ENCODE measurements at places on chromosomes 7 and 10.

GRCh38 chr7:18505870-18506460 is 10.4 kb downstream of the HDAC9 start:
- no peak for DNase-seq

DNA sequence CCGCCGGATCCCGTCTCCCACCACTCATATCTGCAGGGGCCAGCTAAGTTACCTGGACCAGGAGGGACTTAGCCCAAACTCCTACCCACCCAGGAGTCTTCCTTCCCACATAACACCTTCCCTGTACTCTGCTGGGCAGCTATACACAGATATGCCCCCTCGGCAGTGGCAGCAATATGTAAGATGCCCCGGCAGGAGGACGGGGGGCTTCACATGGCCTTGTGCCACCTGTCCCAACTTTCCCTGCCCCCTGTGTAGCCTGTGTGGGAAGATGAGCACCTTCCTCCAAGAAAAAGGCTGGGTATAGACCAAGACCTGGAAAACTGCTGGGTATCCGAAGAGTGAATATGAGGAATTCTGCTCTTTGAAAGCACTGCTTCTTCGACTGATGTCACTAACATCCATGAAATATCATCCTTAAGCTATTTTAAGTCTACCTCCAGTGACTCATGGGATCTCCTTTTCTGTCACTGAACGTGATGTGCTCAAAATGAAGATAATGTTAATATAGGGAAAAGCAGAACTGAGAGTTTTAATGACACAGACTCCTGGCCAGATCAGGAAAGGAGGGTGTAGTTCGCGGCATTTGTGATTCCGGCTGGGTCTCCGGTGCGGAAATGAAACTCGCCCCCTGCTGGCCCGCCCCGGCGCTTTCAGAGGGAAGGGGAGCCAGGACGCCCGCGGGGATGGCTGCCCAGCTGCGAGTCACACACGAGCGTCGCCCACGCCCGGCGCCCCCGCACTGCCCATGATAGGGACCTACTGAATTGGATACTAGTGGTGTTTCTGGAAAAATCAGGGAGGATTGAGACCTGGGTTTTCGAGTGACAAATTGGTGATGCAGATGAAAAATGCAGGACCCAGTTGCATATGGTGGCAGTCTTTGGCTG is 256.9 kb upstream of the NFE2L3 start:
- no peak for DNase-seq

DNA sequence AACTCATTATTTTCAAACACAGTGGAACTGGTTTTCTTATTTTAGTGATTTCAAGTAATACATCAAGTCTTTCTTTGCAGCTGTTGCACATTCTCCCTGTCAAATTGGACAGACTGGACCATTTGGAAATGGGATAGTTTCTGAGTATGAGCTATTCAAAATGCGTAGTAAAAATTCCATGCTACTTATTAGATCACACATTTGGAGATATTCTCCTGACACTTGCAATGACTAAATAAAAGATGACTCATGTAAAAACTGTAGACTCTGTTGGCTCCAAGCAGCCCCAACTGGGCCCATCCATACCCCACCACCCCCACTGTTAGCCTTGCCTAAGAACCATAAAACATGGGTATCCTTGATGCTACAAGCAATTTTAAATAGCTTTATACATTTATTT is 25.9 kb upstream of the BICC1 start:
- no peak for DNase-seq

GRCh38 chr10:36391405-36391804 is 734.0 kb upstream of the ANKRD30A start:
- DNase-seq, result no peak

GRCh38 chr7:44080118-44080517 is 2.2 kb downstream of the POLM start:
- no peak for DNase-seq

- no peak for DNase-seq
Observed at GRCh38 chr10:92274071-92274470, 16.8 kb downstream of the CPEB3 start.

DNA sequence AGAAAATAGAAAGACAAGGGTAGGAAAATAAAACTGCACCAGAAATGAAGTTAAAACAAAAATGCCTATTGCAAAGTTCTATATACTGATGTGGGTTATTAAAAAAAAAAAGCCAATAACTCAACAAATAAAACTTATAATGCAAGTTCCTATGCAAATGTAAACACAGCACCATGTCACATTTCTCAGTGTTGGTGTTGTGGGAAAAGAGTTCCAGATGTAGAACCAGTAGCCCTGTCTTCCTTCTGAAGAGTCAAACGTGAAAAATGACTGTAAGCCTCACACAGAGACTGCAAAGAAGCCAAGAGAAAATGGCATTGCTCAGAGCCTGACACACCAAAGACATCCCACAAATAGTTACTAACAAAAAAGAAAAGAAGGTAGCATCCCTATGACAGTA is 10.1 kb downstream of the PON2 start:
- no peak for DNase-seq

GRCh38 chr10:101453791-101454718 is 100.1 kb downstream of the BTRC start:
- DNase-seq, result no peak

- no peak for DNase-seq
Observed at GRCh38 chr10:93742633-93743349, 14.9 kb upstream of the LGI1 start.

- DNase-seq, result no peak
Observed at GRCh38 chr7:134366481-134366880, 49.8 kb upstream of the SLC35B4 start.

- DNase-seq, result no peak
Observed at GRCh38 chr7:2046581-2047565, 185.9 kb downstream of the MAD1L1 start.

- DNase-seq, result no peak
Observed at GRCh38 chr7:130956417-130957136, 222.6 kb upstream of the KLF14 start.

DNA sequence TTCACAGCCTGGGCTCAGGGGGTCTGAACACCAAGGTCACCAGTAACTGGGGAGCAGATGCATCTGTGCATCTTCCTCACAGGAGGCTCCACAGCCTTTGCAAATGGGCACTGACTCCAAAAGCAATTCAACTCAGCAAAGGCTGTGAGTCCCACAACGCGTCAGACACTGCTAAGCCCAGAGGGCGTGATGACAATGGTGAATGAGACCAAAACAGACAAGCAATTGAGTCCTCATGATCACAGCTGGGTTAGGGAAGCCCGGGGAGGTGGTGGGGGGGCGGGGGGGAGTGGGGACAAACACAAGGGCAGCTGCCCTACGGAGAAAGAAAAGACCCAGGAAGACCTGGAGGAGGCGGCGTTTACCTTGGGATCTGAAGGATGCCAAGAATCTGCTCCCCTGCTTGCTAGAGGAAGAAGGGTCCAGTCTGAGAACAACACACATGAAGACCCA is 61.6 kb upstream of the RNF32 start:
- DNase-seq, result no peak

- DNase-seq, result no peak
Observed at GRCh38 chr7:138919911-138920310, 61.3 kb downstream of the KIAA1549 start.

DNA sequence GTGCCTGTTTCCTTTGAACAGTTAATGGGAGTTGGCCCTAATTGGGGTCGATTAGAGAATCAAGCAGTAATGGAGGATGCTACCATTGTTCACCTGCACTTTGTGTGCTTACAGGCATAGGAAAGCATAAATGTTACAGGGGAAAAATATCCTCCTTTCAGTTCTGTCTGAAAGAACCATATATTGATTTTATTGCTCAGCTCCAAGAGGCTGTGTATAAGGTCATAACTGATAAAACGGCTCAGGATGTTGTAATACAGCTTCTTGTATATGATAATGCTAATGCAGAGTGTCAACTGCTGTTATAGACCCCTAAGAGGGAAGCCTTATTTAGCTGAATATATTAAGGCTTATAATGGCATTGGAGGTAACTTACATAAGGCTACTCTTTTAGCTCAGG is 32.9 kb upstream of the AKR1C2 start:
- no peak for DNase-seq
